SJCRH30 (cell line): ENCODE measurements at places on chromosomes 4 and X. TPM values are rescaled to one million over a fixed set of nuclear protein-coding genes. Genes with fewer than 3 reads are reported as not detected.
A peak's percentile ranks its signal among the peaks of the same experiment; 100 is the strongest.

DNA sequence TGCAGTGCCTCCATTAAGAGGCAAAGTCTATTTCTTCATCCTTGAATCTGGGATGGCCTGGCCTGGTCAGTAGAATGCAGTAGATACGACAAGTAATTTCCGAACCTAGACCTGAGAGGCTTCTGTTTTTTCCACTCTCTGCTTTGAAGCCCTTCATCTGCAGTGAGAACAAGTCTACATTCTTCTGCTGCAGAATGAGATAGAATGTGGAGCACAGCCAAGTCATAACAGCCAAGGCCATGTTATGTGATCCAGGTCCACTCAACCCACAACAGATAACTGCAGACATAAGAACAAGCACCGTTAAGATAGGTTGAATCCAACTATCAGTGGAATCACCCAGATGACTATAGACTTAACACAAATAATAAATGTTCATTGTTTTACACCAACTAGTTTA is 1297.7 kb downstream of the C4orf33 start:
- H3K36me3 ChIP-seq: no peaks in the 10 kb centered on the region
- H3K27me3 ChIP-seq: no peaks in the 10 kb centered on the region
- no peak overlapping the region for H3K4me3 ChIP-seq
- no peak overlapping the region for H3K27ac ChIP-seq

DNA sequence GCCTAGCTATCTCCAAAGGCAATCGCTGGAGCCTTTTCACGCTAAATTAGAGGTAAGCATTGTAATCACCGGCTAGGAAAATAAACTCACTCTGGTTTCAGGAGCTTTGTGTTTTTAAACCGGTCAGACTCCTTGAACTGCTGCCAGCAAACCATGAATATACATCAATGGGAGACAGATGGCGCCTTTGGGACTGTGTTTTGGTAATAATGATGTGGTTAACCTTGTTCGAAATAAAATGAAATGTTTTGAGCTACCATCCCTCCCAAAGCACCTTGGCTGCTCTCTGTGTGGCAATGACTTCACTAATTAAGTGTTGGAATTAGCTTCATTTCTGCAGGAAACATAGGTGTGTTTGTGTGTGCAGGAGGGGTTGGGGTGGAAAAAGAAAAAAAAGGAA is 65.3 kb downstream of the CLNK start:
- H3K27me3 ChIP-seq: no peaks in the 10 kb centered on the region
- H3K27ac ChIP-seq: no peak overlapping the region; the same call in 1 of the 2 replicates
- H3K36me3 ChIP-seq: no peaks in the 10 kb centered on the region

DNA sequence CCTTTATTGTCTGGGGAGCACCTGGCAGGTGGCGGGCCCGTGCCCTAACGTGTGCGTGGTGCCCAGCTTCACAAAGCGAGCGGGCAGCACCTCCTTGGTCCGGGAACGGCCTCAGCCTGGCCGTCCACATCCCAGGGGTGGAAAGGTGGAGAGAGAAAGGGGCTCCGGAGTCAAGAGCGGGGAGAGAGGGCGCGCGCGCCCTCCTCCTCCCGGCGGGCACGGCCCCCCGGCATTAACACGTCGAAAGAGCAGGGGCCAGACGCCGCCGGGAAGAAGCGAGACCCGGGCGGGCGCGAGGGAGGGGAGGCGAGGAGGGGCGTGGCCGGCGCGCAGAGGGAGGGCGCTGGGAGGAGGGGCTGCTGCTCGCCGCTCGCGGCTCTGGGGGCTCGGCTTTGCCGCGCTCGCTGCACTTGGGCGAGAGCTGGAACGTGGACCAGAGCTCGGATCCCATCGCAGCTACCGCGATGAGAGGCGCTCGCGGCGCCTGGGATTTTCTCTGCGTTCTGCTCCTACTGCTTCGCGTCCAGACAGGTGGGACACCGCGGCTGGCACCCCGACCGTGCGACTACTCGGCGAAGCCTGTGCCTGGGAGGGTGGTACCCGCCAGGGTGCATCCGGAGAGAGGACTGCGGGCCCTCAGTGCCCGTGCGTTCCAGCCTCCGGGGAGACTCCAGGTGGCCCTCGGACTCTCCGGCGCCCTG is at the start of gene KIT:
KIT (plus strand) TSS at position 407 of the 701 bp plus-strand sequence; CDS start at position 465, 58 bp downstream.
- H3K4me3 ChIP-seq: peak within 1 kb of the TSS; percentile 38
- H3K4me1 ChIP-seq: no peaks in the 10 kb centered on the region
- no peak within 1 kb of the TSS for H3K27ac ChIP-seq

DNA sequence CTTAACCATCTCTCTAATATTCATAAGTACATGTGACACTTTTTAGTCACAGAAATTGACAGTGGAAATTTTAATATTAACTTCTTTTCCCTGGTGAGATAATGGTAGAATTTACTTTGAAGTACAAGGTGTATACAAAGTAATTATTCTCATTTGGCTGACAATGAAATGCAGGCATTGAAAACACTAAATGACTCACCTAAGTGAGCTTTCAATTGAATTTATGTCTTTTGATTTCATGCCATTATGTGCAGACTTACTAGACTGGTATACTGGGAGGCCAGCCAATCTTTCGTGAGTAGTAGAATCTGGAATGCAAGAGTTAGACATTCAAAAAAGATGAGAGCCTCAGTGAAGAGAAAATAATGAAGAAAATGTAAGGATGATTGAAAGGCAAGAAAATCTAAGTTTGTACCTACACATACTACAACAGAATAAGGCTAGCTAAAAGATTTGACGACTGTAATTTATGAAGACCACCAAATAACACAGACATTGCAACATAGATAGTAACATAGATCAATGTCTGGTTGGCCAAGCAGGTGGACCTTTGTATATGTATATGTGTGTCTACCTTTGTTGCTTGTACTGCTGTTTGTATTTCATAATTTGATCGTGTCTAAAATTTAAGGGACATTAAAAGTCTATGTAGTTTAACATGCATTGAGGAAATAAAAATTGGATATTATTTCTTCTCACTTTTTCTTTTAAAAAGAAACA is 459.7 kb downstream of the IL15 start:
- H3K4me3 ChIP-seq: no peak overlapping the region
- no peaks in the 10 kb centered on the region for H3K36me3 ChIP-seq
- no peak for DNase-seq
- H3K4me1 ChIP-seq: no peaks in the 10 kb centered on the region
- H3K27me3 ChIP-seq: no peaks in the 10 kb centered on the region
- no peak overlapping the region for H3K27ac ChIP-seq

- H3K36me3 ChIP-seq: no peaks in the 10 kb centered on the region
- H3K4me1 ChIP-seq: no peaks in the 10 kb centered on the region
- no peak for DNase-seq
- no peaks in the 10 kb centered on the region for H3K27me3 ChIP-seq
- H3K4me3 ChIP-seq: no peak overlapping the region
These were observed 2.5 kb upstream of the BRWD3 start for GRCh38 chrX:80812176-80812575.

- H3K36me3 ChIP-seq: no peaks in the 10 kb centered on the region
- no peaks in the 10 kb centered on the region for H3K27me3 ChIP-seq
- H3K4me1 ChIP-seq: no peaks in the 10 kb centered on the region
- DNase-seq: peak; percentile 4
- no peak overlapping the region for H3K4me3 ChIP-seq
- H3K27ac ChIP-seq: no peak overlapping the region
These were observed 119.4 kb upstream of the C1GALT1C1 start for GRCh38 chrX:120749141-120749846.

DNA sequence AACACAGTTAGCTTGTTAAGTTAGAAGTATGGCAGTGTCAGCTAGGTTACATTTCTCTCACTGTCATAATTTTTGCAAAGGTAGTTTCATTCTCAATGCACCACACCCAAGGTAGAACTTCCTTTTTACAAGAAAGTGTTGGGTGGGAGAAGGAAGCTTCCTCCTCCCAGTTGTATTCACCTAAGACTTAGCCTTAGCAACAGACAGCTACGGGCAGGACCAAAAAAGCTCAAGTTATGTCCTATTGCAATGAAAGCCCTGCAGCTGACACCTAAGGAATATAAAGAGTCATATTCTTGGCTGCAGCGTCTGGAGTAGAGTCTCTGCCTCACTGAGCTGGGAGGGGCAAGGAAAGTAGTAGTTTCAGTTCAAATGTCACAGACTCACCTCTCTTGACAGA is 25.1 kb upstream of the PRDM8 start:
- no peaks in the 10 kb centered on the region for H3K27me3 ChIP-seq
- no peaks in the 10 kb centered on the region for H3K36me3 ChIP-seq
- no peak overlapping the region for H3K27ac ChIP-seq
- DNase-seq: no peak
- H3K4me1 ChIP-seq: no peaks in the 10 kb centered on the region

Gene GYG2
- total RNA-seq: 13.7 and 14.4 TPM in 2 replicates

DNA sequence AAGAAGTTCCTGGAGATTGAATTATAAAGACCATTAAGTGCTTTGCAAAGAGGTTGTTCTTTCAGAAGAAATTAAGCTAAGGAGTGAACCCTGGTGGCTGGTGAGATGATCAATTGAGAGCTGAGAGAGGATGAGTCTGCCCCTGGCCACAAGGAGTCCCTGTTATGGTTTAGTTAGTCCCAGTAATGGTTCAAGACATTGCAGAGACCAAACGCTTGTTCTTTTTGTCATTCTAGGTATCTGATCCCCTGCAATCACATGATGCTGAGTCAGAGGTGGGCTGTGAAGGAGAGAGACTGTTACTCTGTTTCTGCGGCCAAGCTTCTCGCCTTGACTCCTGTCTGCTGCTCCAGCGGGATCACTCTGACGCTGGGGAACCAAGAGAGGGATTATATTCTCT is 114.5 kb downstream of the GATB start:
- no peaks in the 10 kb centered on the region for H3K36me3 ChIP-seq
- no peaks in the 10 kb centered on the region for H3K4me1 ChIP-seq
- no peaks in the 10 kb centered on the region for H3K27me3 ChIP-seq
- H3K27ac ChIP-seq: no peak overlapping the region
- H3K4me3 ChIP-seq: no peak overlapping the region

GRCh38 chr4:151644622-151645021 is 116.2 kb downstream of the GATB start:
- DNase-seq: peak; percentile 45
- H3K4me3 ChIP-seq: no peak overlapping the region
- H3K27me3 ChIP-seq: no peaks in the 10 kb centered on the region
- H3K4me1 ChIP-seq: no peaks in the 10 kb centered on the region
- H3K36me3 ChIP-seq: no peaks in the 10 kb centered on the region

GRCh38 chrX:107171369-107172102 is 34.7 kb downstream of the NUP62CL start:
- H3K27me3 ChIP-seq: no peaks in the 10 kb centered on the region
- no peak for DNase-seq
- H3K36me3 ChIP-seq: no peaks in the 10 kb centered on the region
- H3K4me3 ChIP-seq: no peak overlapping the region

Gene CPZ
- 47.1 and 53.7 TPM in 2 replicates for total RNA-seq

DNA sequence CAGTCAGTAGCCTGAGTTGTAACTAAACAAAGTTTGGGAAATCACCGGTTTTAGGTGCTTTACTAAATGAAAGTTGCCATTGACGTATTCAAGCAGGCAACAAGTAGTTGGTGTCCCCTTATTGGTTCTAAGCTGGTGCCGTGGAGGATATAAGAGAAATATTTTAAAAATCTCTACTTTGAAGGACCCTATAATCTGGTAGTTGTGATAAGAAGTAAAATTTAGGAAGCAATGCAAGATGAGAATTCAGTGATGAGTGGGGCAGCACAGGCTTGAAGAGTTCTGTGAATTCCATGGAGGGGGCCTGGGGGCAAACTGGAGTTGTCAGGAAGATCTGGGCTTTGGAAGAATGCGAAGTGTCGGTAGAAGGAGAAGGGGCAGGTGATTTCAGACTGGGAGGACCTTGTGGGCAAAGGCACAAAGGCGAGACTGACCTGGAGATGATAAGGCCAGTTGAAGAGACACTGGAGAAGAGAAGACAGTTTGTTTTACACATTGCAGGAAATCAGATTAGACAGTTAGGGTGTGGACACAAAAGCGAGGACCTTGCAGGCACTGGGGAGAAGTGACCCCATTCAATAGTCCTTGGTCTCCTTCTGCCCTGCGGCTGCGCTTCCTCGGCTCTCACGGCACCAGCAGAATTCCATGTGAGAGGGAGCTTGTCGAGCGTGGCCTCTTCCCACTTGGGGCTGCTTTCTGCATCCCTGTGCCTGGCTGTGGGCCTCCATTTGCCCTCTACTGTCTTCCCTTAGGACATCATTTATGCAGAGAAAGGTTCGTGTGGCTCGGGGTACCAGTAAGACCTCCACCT is 1.3 kb downstream of the RHOH start:
- DNase-seq: no peak
- H3K4me3 ChIP-seq: no peak overlapping the region
- no peaks in the 10 kb centered on the region for H3K27me3 ChIP-seq
- H3K4me1 ChIP-seq: peaks cover 13% of the 10 kb centered on the region; the same call in 1 of the 2 replicates
- no peaks in the 10 kb centered on the region for H3K36me3 ChIP-seq

DNA sequence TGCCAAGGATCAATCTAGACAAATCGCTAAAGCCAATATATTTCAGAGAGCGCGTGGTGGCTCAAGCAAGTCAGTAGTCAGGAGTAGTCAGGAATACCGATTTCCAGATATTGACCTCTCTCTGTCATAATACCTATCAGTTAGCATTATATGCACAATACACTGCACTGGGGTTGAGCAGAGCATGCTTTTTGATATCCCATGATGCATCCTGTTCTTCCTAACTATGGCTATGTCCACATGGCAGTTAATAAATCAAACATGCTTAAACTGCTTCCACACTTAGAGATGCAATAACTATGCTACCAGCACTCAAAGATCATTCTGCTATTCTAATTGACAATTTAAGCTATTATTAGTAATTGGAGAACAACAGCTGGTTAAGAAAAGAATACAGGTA is 6.2 kb downstream of the BRWD3 start:
- no peak overlapping the region for H3K27ac ChIP-seq
- no peaks in the 10 kb centered on the region for H3K36me3 ChIP-seq
- no peak for DNase-seq

Gene FRMPD4
- not detected in 2 replicates for total RNA-seq

GRCh38 chr4:94352163-94352562 is 9.5 kb upstream of the HPGDS start:
- no peak overlapping the region for H3K27ac ChIP-seq
- DNase-seq: no peak
- peaks cover 4% of the 10 kb centered on the region; the same call in 1 of the 2 replicates for H3K4me1 ChIP-seq
- no peaks in the 10 kb centered on the region for H3K27me3 ChIP-seq
- no peak overlapping the region for H3K4me3 ChIP-seq
- no peaks in the 10 kb centered on the region for H3K36me3 ChIP-seq

Gene NXF2
- not detected in 2 replicates for total RNA-seq

GRCh38 chrX:68556036-68556435 is 57.2 kb downstream of the YIPF6 start:
- no peak overlapping the region for H3K27ac ChIP-seq
- DNase-seq: no peak
- no peak overlapping the region for H3K4me3 ChIP-seq
- no peaks in the 10 kb centered on the region for H3K27me3 ChIP-seq

- no peak for DNase-seq
- H3K36me3 ChIP-seq: no peaks in the 10 kb centered on the region
- peaks cover 8% of the 10 kb centered on the region; the same call in 1 of the 2 replicates for H3K4me1 ChIP-seq
- no peaks in the 10 kb centered on the region for H3K27me3 ChIP-seq
- no peak overlapping the region for H3K4me3 ChIP-seq
- no peak overlapping the region for H3K27ac ChIP-seq
These were observed 1.8 kb upstream of the PPEF2 start for GRCh38 chr4:75904076-75904475.

- no peaks in the 10 kb centered on the region for H3K4me1 ChIP-seq
- DNase-seq: no peak
These were observed 280.3 kb upstream of the INTU start for GRCh38 chr4:127352220-127353113.

GRCh38 chr4:145982791-145983190 is 44.2 kb upstream of the ZNF827 start:
- H3K27me3 ChIP-seq: no peaks in the 10 kb centered on the region
- H3K4me3 ChIP-seq: no peak overlapping the region
- no peak for DNase-seq
- no peaks in the 10 kb centered on the region for H3K4me1 ChIP-seq
- H3K36me3 ChIP-seq: no peaks in the 10 kb centered on the region
- no peak overlapping the region for H3K27ac ChIP-seq
